ENCODE measurements at places on chromosomes 7 and 10. TPM values are rescaled to one million over a fixed set of nuclear protein-coding genes. Genes with fewer than 3 reads are reported as not detected.

GRCh38 chr10:112369495-112370423, 4.2 kb upstream of the ACSL5 start:
- peak; percentile 13 for DNase-seq

The FKBP6 gene
- not detected for total RNA-seq

The NPFFR1 gene
- not detected for total RNA-seq

The SGMS1 gene
- total RNA-seq = 19.3 TPM

DNA sequence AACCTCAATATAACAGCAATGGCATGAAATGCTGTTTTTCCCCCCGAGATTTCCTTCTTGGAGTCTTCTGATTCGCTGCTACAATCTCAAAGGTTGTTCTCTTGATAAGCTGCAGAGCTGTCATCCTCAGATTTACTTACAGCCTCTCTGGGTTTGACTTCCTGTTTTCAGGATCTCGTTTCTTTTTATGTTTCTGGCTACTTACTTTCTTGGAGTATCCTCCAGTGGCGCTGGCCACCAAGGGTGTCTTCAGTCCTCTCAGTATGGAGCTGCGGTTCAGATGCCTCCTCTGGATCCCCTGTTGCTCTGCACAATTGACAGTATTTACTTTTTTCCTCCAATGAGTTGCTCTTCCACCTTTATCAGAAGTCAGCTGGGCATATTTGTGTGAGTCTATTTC, 152.0 kb upstream of the TMEM72 start:
- DNase-seq = no peak

DNA sequence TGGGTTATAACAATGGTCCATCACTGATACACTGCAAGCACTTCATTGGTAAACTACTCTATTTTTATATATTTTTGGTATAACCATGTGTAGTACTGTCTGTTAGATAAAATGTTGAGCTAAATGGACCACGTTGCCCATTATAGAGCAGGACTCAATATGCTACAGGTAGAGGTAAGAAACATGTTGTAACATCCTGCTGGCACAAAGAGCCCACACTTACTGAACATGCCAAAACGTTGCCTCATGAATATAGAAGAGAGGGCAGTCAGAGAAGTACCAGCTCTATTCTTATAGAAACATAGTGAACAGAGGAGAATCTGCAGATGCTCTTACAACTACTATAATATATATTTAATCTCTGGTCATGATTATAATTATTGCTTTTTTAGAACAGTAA, 18.4 kb upstream of the MET start:
- no peak for DNase-seq

The WEE2 gene
- total RNA-seq = not detected

DNA sequence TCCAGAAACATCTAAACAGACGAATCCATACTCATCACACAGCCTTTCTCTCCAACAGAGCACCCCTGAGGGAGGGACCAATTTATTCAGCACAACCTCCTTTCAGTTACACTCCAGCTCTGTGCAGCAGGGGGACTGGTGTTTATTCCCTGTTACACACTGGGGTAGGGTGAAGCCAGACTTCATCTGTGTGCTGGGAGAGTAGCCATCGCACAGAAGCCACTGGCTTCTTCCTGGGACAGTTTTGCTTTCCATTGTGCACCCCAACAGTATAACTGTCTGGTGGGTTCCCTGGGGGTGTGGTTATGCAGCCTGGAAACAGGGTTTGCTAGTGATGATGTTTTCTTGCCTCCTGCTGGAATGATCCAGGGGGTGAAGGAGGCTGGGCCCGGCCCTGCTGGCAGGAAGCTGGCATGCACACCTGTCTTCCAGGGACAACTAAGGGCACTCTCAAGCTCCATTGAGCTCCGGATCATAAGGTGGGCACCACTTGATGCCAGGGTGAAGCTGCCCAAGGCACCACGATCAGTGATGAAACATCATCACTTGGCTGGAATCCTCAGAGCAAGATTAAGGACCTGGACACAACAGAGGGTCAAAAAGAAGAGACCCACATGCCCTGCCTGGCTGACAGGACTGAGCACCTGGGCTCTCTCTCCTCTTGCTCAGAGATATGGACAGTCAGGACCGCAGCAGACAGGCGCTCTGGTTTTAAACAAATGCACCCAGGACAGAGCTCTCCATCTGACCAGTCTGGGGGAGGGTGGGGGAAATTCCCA, 293.2 kb downstream of the GRID1 start:
- no peak for DNase-seq

DNA sequence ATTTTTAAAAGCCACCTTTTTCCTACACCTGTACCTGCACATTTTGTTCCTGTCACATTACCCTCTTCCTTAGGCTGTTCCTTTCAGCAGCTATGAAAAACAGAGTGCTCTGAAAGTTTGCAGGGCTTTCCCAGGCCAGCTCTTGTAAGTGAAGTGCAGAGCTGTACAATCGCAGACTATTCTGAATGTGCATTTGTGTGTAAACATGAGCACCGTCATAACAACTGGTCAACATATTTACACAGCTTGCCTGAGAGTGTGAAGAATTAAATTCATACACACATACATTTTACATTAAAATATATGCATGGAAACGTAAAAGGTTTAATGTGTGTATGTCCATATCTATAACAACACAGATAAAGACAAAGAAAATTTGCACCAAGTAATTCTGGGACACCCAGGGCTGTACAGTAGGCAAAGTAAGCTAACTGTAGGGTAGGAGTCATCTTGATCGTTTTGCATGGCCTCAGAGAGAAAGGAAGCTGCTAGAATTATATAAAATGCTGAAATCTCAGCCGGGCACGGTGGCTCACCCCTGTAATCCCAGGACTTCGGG, 23.6 kb upstream of the LYZL1 start:
- DNase-seq = no peak

GRCh38 chr7:102814025-102814471, 65.2 kb downstream of the FAM185A start:
- no peak for DNase-seq

GRCh38 chr10:119325131-119325530, 117.8 kb downstream of the GRK5 start:
- no peak for DNase-seq
